ENCODE measurements at places on chromosomes 1 and 21.

GRCh38 chr1:54064299-54064698 is 10.9 kb downstream of the TCEANC2 start:
- DNase-seq, result no peak

DNA sequence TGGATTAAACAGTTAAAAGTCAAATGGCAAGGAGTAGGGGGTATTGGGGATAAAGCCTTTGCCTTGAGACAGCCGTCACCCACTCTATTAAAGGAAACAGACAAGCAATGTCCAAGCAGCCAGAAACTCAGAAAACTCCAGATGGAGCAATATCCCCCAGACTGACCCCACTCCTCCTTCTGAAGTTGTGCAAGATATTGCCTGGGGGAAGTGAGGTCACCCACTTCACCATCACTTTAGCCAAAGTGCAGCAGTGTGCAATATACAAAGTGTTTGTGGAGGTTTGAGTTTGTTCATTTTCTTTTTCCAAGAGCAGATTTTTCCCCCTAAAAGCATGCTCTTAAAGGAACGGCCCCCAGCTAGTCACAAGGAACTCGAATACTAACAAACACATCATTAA is 125.1 kb downstream of the ETS2 start:
- DNase-seq, result no peak

DNA sequence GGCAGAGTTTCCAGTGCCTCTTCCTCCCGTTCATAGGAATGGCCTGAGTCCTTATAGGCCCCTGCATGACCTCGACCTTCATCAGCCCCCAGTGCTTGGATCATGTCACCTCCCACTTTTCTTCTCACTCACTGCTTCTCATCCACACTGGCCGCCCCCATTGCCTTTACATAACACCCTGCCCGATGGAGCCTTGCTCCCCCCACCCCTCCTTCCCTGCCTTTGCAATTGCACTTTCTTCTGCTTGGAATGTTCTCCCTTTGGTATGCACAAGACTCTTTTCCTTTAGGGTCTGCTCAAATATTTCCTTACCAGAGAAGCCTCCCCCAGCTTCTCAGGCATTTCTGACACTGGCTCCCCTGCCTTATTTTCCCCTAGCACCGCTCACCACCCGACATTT is 125.2 kb upstream of the KCNJ6 start:
- no peak for DNase-seq

DNA sequence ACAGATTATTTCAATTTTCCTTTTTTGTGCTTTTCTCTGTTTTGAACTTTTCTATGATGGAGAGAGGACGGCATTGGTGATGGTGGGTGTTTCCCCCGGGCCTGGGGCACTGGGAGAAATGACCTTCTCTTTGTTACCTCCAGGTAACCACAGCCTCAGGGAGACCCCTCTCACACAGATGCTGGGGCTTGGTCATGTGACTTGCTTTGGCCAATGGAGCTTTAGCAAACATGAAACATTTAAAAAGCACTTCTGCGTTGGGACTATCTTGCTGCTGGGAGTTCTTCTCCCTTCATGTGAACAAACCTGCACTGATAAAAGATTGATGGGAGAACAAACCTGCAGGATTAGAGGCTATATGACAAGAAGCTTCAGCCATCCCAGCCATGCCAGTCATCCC is 122.9 kb downstream of the NGF start:
- no peak for DNase-seq

DNA sequence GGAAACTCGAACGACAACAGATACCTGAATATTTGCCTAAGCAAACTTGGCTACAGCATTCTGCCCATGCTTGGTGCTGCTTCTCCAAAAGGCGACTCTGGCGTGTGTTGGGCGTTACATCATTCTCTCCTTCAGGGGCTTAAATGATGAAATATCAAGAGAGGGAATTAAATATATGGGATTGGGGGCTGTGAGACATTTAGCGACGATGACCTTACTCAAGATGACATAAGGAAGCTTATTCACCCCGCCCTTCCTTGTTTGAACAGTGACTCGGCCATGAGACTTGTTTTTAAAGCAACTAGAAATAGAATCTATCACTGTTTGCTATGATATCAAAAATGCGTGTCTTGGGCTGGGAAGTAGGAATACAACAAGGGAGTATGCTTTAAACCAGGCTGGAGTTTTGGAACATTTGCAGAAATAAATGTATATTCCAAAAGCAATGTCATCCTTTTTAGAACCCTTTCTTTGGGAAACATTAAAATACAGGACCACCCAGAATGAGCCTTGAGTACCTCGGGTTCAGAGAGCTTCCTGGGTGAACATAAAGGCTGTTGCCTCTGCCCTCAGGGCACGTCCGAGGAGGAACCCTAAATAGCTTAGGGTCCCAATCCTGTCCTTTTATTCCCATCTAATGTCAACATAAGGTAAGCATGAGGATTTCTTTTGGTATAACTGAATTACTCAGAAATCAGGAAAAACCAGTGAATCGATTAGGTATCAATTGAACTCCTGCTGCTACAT is 123.3 kb upstream of the SLC45A1 start:
- DNase-seq, result no peak

DNA sequence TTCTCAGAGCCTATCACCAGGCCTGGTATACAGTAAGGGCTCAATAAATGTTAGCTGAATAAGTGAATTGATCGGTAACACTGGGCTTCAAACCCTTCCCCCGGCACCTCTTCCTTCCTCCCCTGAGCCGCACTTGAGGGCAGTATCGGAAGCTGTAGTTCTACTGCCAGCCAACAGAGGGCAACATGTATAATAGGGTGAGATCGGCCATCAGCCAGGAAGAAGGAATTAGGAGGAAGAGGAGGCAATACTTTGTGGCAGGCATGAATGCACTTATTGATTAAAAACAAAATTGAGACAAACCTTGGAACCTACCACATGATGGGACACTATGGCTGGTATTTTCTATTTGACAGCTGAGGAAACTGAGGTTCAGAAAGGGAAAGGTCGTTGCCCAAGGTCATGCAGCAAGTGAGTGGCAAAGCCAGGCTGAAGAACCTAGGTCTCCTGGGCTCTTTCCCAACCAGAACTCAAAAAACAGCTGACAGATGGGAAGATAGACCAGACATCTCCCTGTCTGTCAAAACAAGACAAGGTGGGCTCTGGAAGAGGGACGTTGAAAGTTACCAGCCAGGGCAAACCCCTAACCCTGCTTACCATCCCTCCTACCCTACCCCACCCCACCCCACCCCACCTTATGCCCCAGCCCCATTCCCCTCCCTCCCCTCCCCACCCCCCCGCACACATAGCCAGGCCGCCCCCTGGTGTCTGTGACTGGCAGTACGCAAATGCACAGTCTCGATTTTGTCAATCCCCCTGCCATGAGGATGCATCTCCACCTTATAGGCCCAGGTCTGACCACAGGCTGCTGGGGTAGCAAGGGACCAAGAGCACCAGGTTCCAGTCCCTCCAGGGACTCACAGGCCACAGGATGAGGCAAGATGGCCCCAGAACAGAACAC is 107.3 kb upstream of the RUNX3 start:
- DNase-seq, result no peak

DNA sequence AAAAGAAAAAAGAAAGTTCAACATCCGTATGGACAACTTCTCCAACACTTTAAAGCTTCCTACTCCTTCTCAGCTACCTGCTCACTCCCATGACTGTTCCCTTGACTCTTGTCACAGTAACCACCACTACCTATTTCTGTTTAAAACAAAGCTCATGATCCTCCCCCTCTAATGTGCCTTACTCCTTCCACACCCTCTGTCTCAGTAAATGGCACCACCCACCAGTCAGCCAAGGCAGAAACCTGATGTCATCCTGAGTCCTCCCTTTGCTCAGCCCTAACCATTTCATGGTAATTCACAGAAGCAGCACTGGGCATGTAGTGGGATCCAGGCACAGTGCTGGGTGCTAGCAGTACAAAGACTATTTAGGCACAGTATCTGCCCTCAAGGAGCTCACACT is 63.0 kb upstream of the PPM1J start:
- DNase-seq, result no peak

- DNase-seq, result no peak
Measured at GRCh38 chr1:21874778-21875547, 62.1 kb downstream of the HSPG2 start.

DNA sequence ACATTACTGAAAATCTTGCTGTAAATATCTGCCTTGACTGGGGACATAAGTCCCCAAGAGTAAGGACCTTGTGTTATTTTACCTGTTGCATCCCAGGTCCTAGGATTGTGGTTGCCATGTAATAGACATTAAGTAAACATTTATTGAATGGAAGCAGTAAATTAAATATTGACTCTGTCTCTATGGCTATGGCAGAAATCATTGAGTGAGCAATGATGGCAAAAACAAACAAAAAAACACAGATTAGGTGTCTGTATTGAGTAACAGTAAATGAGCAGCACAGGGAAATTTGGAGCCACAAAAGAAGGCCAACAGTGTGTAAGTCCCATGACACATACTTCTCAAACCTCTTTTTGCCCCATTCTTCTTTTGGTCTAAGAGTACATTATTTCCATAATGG is 240.4 kb downstream of the NFIA start:
- no peak for DNase-seq

GRCh38 chr1:200474633-200475032 is 64.8 kb upstream of the ZNF281 start:
- DNase-seq, result no peak

GRCh38 chr1:212455803-212456528 is 23.2 kb downstream of the NENF start:
- peak; percentile 74 for DNase-seq

- DNase-seq, result no peak
Measured at GRCh38 chr21:45525153-45525909, 16.9 kb downstream of the SLC19A1 start.

GRCh38 chr1:211731456-211732292 is 56.3 kb upstream of the NEK2 start:
- no peak for DNase-seq

- DNase-seq, result no peak
Measured at GRCh38 chr1:42313970-42314369, 21.1 kb downstream of the FOXJ3 start.

- no peak for DNase-seq
Measured at GRCh38 chr1:996851-997712, 2.8 kb downstream of the HES4 start.

DNA sequence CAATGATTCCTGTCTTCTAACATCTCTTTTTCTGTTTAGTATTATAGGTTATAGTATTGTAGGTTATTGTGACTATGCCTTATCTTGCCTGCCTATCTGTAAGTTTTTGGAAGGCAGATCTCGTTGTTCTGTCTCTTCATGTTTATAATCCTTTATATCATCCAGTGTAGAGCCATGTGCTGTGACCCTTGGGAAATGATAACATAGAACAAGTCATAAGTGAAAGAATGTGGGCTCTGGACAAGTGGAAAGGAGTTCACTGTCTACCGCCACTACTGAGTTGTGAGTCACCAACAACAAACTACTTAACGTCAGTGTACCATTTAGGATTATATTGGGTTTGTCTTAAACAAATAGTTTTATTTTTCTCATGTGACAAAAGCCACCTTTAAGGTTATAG is 139.3 kb downstream of the LYPLAL1 start:
- DNase-seq, result no peak

DNA sequence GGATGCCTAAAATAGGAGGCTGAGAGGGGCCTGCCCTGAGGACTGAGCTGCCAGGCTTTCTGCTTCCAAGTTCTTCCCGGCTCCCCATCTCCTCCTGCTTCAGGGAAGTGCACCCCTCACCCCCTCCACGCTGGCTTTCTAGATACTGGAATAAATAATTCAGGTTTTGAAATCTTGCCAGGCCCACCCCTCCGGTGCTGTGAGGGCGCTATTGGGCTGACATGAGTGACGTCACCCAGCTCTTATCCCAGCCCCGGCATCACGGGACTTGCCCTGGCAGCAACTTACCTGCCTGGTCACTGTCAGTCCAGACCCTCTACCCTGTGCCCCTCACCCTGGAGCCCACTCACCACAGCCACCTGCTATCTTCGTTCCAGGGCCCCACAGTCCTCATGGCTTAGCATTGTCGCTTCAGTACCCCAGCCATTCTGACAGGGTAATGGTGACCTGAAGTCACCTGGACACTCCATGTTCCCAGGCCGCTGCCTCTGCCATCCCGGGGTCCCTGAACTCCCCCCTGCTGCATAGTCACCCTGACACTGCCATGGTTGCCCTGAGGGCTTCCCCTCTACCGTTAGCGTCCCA is 819 bp upstream of the GPR3 start:
- DNase-seq, result peak; percentile 23

GRCh38 chr1:223147873-223148272 is 4.8 kb upstream of the TLR5 start:
- peak; percentile 28 for DNase-seq

- DNase-seq, result no peak
Measured at GRCh38 chr1:30537279-30537678, 186.1 kb downstream of the MATN1 start.

DNA sequence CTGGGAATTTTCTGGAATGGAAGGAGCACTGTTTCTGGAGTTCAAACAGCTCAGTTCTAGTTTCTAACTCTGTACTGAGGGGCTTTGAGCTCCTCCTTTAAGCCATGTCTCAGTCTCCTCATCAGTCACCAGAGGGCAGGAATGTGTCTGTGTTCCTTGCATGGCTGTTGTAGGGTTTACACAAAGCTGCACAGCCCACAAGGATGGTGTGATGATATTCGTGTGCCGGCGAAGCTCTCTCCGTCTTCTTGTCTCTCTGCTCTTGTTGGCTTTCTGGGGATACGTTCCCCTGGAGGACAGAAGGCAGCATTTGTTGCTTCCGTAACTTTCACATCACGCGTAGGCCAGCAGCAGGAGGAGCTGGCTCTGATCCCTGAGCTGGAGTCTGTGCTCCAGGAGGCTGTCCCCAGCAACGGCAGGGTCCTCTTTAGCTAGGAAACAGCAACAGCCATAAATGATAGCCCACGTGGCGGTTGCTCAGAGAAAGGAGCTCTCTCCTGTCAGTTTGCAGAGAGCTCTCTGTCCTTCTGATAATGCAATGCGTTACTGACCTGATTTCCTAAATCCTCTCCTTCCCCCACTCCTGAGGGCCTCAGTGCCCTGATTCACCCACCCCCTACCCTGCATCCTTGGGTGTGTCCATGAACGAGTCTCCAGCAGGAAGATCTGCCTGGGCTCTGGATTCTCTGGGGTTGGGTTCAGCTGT is 189.2 kb upstream of the VAMP3 start:
- peak; percentile 20 for DNase-seq

GRCh38 chr1:111199329-111199728 is 1.1 kb downstream of the DENND2D start:
- no peak for DNase-seq

- no peak for DNase-seq
Measured at GRCh38 chr1:119541389-119541788, 34.4 kb downstream of the HSD3B1 start.

All from NCI-H446 (cell line).